NT2/D1 (cell line): ENCODE measurements at places on chromosomes 1 and 21.
A peak's percentile ranks its signal among the peaks of the same experiment; 100 is the strongest.

DNA sequence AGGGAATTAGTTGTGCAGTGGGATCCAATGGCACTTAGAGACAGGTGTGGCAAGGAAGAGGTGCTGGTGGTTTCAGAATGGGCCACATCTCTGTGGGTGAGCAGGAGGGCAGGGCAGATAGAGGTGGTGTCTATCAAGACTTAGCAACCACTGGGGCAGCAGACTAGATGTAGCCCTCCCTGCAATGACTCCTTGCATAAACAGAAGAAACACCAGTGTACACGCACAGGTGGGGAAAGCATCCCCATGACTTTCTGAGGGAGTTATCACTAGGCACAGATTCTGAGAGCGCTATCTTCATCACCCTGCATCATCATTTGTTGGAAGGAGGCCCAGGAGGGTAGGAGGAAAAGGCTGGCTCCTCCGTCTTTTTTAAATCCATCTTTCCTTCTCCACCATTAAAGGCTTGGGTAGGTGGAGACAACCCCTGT, 58.4 kb downstream of the PLXNA2 start:
- no peak for DNase-seq

DNA sequence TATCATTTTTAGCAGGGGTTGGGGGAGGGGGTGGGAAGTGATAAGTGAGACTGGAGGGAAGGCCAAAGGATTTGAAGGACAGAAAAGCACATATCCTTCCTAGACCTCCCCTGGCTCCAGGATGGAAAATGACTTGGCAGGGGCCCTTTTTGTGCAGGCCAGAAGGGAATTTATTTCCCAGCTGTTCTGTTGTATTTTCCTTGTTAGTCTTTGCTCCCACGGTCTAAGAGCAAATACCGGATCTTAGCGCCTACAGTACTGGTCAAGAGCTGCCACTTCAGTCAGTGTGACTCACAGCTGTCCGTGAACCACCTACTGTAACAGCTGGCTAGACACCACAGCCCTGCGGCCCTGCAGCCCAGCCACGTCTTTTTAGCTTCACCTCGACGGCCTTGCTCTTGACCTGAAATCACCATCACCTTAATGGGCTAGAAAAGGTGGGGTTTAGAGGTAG, 51.0 kb upstream of the ERRFI1 start:
- no peak for DNase-seq

DNA sequence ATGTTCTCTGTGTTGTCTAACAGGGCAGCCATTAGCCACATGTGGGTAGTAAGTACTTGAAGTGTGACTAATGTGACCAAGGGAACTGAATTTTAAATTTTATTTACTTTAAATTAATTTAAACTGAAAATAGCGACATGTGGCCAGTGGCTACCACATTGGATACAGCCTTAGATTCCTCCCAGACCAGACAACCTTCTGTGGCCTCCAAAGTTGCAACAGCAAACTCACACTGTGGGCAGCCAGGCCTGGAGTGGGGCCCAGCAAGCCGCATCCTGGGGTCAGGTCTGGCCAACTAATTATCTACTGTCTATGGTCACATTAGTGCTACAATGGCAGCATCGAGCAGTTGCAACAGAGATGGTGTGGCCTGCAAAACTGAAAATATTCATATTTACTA, 11.7 kb downstream of the EIF2D start:
- DNase-seq, result no peak

GRCh38 chr1:84959294-84959693, 37.6 kb downstream of the MCOLN2 start:
- no peak for DNase-seq

DNA sequence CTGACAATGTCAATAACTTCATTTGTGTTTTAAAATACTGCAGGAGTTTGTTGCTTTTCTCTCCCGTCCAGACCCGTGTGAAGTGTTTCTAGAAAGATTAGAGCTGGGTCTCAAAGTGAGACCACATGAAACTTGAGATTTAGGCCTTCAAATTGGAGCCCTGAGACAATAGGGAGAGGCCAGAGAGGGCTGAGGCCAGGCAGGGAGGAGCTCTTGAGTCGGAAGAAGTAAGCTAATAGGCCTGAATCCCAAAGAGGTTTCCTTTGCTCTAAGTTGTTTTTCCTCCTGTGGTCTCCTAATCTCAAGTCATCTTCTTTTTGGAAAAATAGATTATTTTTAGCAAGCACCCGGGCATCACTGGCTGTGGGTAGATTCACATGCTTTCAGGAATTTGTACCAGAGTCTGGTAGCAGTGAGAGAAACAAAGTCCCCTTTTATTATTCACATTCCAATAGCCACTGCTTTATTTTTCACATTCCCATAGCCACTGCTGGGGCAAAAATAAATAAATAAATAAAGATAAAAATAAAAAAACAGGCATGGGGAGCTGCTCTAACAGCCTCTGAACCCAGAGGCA, 25.6 kb downstream of the CD244 start:
- DNase-seq, result no peak

DNA sequence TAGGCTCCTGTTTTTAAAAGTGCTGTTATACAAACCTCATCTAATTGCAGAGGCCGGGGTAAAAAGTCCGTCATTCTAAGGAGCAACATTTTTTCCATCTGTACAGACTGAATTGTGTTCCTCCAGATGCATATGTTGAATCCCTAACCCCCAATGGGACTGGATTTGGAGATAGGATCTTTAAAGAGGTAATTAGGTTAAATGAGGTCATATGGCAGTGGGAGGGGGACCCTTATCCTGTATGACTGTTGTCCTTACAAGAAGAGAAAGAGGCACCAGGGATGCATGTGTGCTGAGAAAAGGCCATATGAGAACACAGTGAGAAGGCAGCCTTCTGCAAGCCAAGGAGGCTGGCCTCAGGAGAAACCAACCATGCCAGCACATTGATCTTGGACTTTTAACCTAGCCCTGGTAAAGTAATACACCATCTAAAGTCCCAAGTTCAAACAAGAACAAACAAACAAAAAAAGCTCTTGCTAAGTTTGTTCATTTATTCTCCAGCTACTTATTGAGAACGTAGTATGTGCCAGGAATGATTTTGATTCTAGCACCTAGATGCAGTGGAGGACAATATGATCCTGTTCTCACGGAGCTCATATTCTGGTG, 352.4 kb downstream of the NTNG1 start:
- no peak for DNase-seq

DNA sequence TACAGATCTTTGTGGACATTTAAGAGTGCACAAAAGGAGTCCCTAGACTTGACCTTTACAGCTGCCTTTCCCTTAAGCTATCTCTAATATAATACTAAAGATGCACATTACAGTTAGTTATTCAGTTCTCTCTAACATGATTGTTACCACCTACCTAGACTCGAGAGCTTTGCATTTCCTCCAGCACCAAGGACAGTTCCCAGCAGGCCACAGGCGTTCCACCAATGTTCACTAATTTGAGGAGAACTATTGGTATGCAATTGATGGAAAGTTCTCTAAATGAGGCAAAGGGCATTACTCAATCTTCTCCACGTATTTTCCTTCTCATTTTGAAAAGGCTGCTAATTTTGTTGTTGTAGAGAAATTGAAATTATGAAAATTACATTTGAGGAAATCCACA, 5.4 kb upstream of the NTNG1 start:
- peak; percentile 50 for DNase-seq

- DNase-seq, result no peak
Measured at GRCh38 chr1:17757426-17757825, 2.3 kb downstream of the ACTL8 start.

DNA sequence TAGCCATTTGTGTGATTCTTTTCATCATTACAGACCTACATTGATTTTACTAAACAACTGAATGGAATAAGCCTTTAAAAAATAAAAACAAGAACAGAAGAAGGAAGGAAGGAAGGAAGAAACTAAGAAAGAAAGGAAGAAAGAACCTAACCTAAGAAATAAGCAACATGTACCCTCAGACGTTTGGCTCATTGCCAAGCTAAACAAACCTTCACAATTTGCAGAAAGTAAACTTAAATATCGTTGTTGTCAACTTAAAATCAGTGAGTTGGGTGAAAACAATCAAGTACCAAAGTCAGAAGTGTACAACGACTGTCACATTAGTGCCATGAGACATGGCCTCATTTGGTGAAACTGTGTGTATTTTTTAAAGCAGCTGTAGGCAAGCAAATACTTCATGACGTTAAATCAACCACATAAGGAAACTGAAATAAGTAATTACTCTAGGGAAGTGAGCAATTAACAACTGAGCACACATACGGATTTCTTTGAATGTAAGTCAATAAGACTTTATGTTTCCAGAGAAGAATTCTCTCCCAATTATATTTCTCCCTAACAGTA, 313.1 kb upstream of the TMPRSS15 start:
- DNase-seq, result no peak

GRCh38 chr1:40844079-40844478, 18.1 kb downstream of the CITED4 start:
- no peak for DNase-seq

DNA sequence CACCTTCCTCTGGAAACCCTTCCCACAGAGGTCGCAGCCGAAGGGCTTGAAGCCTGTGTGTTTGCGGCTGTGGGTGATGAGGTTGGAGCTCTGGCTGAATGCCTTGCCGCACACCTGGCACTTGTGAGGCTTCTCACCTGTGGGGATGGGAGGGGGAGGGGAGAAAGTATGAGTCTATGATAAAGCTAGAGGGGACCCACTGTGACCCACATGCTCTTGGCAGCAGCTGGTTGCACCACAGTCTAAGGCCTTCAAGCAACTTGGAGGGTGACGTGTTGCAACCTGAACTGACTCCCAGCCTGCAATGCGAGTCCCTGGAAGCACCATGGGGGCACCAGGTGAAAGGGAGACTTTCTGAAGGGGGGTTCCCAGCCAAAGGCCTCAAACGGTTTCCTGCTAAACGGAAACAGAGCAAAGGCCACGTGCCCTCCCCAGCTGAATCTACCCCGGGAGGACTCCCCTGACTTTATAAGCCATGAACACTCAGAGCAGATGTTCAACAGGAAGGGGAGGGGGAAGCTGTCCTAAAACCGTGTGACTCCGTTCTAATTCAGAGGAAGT, 10.6 kb downstream of the GFI1 start:
- no peak for DNase-seq

DNA sequence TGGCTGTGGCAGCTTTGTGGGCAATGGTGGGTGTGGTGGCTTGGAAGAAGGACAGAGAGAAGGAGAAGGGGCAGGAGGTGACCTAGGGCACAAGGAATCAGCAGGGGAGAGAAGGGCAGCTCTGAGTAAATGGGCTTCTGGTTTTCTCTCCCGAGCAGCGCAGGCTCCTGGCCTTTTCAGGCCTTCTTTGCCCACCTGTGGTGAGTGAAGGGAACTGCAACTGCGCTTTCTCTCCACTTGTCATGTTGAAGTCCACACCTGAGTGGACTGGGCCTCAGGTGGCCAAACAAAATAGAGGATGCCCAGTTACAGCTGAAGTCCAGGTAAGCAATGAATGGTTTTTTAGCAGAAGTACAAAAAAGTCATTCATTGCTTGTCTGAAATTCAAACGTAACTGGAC, 29.4 kb upstream of the KCNA10 start:
- DNase-seq, result no peak

- DNase-seq, result no peak
Measured at GRCh38 chr1:41498391-41498790, 13.9 kb upstream of the EDN2 start.

- DNase-seq, result peak; percentile 91
Measured at GRCh38 chr1:116494353-116494692, 76.5 kb downstream of the CD58 start.

- no peak for DNase-seq
Measured at GRCh38 chr1:239960366-239960765, 131.3 kb upstream of the FMN2 start.

DNA sequence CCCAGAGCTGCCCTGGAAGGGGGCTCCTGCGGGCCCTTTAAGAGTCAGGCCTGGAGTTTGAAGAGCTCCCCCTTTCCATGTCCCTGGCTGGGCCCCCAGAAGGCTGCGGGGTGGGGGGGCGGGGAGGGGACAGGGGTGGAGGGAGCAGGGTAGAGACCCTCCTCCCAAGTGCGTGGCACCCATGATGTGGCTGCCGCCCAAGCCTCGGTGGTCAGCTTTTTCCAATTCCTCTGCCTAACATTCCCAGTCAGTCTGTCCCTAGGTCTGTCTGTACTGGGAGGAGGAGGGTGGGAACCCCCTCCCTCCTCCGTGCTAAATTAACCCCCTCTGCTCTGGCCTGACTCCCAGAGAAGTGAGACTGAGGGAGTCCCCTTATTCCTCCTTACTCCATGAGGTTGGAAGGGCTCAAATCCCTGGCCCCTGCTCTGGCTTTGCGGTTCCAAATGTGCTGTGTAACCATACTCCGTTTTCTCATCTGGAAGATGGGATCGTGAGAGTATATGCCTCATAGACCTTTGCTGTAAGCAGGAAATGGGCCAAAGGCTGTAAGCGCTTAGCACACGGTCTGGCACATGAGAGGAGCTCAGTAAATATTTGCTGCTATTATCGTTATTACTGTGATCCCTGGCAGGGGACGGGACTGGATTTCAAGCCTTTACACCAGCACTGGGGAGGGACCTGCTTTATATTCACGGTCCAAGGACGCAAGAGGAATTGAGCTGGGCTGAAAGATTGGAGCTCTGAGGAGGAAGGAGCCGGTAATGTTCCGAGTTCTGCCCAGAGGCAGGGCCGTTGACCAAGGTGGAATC, 658 bp upstream of the COL16A1 start:
- no peak for DNase-seq

DNA sequence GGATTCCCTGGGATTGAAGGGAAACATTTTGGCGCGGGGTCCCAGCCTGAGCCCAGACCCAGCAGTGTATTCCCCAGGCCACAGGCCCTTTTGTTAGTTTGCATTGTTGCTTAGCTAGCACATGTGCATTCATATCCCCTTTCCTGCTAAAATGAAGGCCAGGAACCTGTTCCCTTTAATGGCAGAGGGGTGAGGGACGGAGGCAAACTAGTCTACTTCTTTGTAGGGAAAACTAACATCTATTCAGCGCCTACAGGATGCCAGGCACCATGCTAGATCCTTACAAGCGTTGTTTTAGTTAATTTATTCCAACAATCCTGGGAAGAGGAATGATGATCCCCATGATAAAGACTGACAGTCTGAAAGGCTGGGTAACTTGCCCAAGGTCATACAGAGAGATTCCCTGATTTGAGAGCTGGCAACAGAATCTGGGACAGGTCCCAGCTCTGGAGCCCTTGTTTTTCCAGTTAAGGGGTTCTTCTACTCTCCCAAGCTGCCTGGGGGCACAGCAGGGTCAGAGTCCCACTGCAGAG, 595 bp upstream of the E2F2 start:
- DNase-seq, result no peak

GRCh38 chr1:222106377-222106776, 364.5 kb upstream of the DUSP10 start:
- no peak for DNase-seq

- no peak for DNase-seq
Measured at GRCh38 chr1:183267646-183268431, 81.8 kb downstream of the LAMC2 start.

DNA sequence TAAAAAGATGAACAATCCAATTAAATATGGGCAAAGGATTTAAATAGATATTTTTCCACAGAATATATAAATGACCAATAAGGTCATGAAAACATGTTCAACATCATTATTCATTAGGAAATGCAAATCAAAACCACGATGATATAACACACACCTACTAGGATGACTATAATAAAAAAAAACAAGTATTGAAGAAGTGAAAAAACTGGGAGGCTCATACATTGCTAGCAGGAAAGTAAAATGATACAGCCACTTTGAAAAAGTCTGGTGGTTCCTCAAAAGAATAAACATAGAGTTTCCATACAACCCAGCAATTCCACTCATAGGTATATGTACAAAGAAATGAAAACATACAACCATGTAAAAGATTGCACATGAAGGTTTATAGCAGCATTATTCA, 75.7 kb upstream of the RAB4A start:
- no peak for DNase-seq

- no peak for DNase-seq
Measured at GRCh38 chr1:183838221-183838620, 33.3 kb downstream of the RGL1 start.
